Fibroblast of lung (primary cell): ENCODE measurements at places on chromosomes 16 and 17. TPM values are rescaled to one million over a fixed set of nuclear protein-coding genes. Genes with fewer than 3 reads are reported as not detected.

GRCh38 chr17:9166788-9167187 lies 145.5 kb downstream of the NTN1 start:
- no peaks in the 10 kb centered on the region for H3K36me3 ChIP-seq
- peaks cover 2% of the 10 kb centered on the region for H3K4me1 ChIP-seq
- no peaks in the 10 kb centered on the region for H3K27me3 ChIP-seq
- no peak for DNase-seq
- H3K27ac ChIP-seq = no peak overlapping the region

DNA sequence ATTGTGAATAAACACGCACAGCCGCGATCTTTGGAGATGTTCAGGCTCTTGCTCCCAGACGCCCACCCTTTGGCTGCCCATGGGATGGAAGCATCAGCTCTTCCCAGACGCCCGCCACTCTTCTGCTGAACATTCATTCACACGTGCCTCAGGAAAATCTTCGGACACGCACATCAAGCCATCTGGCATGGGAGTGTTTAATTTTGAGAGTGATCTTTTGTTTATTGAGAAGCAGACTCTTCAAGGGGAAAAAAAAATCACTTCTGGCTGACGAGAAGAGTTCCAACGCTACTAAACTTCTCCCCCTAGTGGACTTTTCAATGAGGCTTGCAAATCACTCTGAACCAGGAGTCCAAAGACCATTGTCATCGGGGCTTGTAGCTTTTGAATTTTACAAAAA lies 62.0 kb upstream of the NUDT7 start:
- H3K4me1 ChIP-seq = no peaks in the 10 kb centered on the region
- H3K27ac ChIP-seq = no peak overlapping the region
- H3K36me3 ChIP-seq = no peaks in the 10 kb centered on the region
- no peaks in the 10 kb centered on the region for H3K27me3 ChIP-seq
- peak overlapping the region; percentile 38 for H3K4me3 ChIP-seq

DNA sequence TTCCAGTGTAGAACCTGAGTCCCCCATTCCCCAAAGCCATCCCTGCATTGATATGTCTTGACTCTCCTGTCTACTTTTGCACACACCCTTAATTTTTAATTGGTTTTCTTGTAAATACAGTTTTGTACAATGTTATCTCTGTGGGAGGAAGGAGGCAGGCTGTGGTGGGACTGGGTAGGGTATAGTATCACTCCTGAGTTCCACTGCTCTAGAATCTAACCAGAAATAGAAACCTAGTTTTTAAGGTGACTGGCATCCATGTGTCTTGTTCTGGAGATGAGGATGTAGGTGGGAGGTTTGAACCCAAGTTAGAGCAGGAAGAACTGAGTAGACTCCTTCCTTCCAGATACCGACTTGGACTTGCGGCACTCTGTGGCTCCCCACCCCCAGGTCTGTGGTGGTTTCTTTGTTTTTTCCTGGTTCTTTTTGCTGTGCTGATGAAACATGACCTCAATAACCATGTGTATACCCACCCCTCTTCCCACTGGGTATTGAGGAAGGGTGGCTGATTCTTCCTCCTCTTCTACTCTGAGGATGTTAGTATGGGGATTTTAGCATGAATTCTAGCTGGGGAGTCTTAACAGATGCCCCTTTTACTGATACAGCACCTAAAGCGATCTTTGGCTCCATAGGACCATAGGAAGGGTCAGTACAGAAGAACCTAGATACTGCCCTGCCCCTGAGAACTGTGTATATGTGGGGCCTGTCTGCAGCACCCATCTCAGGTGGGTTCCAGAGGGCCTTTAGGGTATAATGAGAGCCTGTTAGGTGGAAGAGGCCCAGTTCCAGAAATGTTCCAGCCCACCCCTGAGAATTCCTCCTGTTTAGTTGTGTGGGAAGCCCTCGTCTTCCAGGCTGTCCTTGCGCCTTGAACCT lies 48.7 kb downstream of the SF3B3 start:
- peaks cover 26% of the 10 kb centered on the region for H3K36me3 ChIP-seq
- DNase-seq = peak; percentile 45
- peak overlapping the region; percentile 58 for H3K27ac ChIP-seq
- peaks cover 42% of the 10 kb centered on the region for H3K4me1 ChIP-seq
- no peaks in the 10 kb centered on the region for H3K27me3 ChIP-seq
- H3K4me3 ChIP-seq = no peak overlapping the region

DNA sequence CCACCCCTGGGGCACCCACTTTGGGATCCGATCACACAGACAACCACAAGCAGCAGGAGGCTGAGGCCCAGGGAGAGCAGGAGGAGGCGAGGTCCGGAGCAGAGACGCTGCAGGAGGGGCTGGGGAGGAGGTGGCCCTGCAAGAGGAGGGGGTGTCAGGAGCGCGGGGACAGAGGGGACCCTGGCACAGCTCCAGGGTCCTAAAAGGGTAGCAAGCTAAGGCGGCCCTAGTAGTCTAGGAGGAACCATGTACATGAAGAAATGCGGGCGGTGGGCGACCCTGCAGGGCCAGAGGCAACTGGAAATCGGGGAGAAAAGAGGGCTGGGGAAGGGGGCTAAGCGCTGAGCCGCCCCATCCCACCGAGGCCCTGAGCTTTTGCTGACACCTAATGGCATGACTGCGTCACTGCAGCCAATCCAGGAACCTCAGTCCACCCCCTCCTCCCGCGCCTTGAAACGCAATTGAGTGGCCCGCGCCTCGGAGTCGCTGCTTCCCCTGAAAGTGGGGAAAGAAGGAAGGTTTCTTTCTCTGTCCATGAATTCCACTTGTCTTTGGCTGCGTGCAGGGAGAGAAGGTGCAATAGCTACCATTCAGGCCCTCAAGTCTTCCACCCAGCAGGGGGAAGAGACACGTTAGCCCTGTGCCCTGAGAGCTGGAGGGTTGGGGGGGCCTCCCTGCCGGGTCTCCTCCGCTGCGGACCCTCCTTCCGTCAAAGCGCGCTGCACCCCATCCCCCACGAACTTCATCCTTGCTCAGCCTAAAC lies 1.8 kb downstream of the ASGR1 start:
- H3K27ac ChIP-seq = no peak overlapping the region
- peak overlapping the region; percentile 48 for H3K4me3 ChIP-seq
- H3K27me3 ChIP-seq = peaks cover 2% of the 10 kb centered on the region

DNA sequence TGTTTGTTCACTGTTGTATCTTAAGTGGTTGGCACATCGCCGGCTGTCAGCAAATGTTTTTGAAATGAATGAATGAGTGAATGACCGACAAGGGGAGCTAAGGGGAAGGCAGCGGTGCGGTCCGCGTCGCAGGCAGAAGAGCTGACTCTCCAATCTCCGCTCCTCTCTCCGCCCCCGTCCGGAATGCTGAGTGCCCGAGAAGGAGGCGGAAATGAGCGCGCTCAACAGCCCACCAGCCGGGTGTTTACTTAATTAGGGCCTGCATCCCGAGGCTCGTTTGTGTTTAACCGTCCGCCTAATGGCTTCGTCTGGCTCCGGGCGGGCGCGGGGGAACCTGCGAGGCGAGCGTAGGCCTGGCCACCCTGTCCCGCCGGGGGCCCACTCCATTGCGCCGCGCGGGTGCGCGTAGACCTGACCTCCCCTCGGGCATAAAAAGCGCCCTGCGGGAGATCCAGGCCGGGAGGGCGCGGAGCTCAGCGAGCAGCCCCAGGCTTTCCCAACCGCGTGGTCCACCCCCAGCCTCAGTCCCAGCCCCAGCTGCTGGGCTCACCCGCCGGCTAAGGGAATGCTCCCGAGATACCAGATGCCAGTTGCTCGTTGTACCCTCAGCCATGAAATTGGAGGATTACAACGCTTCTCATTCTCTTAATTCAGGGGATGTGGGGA lies 2.5 kb upstream of the CDH3 start:
- H3K36me3 ChIP-seq = no peaks in the 10 kb centered on the region
- no peaks in the 10 kb centered on the region for H3K4me1 ChIP-seq
- no peak overlapping the region for H3K4me3 ChIP-seq
- no peak overlapping the region for H3K27ac ChIP-seq

C17orf107 gene
- 1.8 and 2.3 TPM in 2 replicates for total RNA-seq

SLC52A1 gene
- 0.26 and 0.66 TPM in 2 replicates for total RNA-seq

DNA sequence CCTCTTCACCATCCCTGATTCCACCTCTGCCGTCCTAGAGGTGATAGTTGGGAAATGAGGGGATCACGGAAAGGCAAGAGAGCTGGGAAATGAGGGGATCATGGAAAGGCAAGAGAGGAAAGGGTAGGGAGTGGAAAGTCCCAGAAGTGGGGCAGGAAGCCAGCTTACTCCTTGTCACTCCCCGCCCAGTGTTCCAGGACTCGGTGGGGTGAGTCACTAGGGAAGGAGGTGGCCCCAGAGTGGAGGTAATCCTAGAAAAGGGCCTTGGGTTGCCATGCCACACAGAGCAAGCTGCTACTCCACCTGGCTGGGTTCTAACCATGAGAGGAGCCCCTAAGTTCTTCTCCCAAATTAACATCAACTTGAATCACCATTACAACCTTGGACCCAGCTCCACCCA lies 14.8 kb downstream of the ALOXE3 start:
- DNase-seq = no peak
- no peak overlapping the region for H3K4me3 ChIP-seq
- H3K27ac ChIP-seq = no peak overlapping the region

GRCh38 chr16:53071748-53072301 lies 17.0 kb downstream of the CHD9 start:
- H3K4me3 ChIP-seq = no peak overlapping the region
- H3K4me1 ChIP-seq = no peaks in the 10 kb centered on the region
- no peaks in the 10 kb centered on the region for H3K36me3 ChIP-seq
- DNase-seq = peak; percentile 28
- no peak overlapping the region for H3K27ac ChIP-seq
- H3K27me3 ChIP-seq = no peaks in the 10 kb centered on the region

CACNG4 gene
- total RNA-seq = not detected in 2 replicates

- no peak overlapping the region for H3K27ac ChIP-seq
- no peaks in the 10 kb centered on the region for H3K4me1 ChIP-seq
- H3K27me3 ChIP-seq = peaks cover 2% of the 10 kb centered on the region
- no peak overlapping the region for H3K4me3 ChIP-seq
These were observed 25.1 kb downstream of the SOX9 start for GRCh38 chr17:72145962-72146361.

GRCh38 chr17:27741971-27742575 lies 58.3 kb downstream of the NOS2 start:
- H3K27me3 ChIP-seq = no peaks in the 10 kb centered on the region
- no peak overlapping the region for H3K4me3 ChIP-seq
- no peak overlapping the region for H3K27ac ChIP-seq
- H3K4me1 ChIP-seq = no peaks in the 10 kb centered on the region

CFAP97D1 gene
- total RNA-seq = under 0.01 TPM in 1 of 2 replicates, not detected in the other
